ENCODE measurements at places on chromosomes 12 and 14.

GRCh38 chr12:124437617-124438436 is 129.6 kb downstream of the NCOR2 start:
- no peak for DNase-seq

GRCh38 chr14:31510222-31510621 is 22.4 kb upstream of the GPR33 start:
- DNase-seq: no peak

DNA sequence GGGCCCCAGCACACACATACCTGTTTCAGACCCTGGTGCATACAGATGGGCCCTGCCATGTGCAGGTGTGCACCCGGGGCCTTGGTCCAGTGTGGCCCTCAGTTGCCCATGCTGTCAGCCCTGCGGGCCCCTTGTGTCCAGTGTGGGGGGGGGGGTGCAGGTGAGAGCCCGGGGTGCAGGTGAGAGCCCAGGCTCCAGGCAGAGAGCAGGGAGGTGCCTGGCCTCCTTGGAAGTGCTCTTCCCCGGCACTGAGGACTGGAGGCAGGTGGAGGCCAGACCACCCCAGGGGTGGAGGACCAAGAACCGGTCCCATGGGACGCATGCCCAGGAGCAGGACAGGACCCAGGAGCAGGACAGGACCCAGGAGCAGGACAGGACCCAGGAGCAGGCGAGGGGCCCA is 40.9 kb downstream of the FBRSL1 start:
- DNase-seq: no peak

- no peak for DNase-seq
These were observed 29.4 kb downstream of the PARP2 start for GRCh38 chr14:20372796-20373195.

DNA sequence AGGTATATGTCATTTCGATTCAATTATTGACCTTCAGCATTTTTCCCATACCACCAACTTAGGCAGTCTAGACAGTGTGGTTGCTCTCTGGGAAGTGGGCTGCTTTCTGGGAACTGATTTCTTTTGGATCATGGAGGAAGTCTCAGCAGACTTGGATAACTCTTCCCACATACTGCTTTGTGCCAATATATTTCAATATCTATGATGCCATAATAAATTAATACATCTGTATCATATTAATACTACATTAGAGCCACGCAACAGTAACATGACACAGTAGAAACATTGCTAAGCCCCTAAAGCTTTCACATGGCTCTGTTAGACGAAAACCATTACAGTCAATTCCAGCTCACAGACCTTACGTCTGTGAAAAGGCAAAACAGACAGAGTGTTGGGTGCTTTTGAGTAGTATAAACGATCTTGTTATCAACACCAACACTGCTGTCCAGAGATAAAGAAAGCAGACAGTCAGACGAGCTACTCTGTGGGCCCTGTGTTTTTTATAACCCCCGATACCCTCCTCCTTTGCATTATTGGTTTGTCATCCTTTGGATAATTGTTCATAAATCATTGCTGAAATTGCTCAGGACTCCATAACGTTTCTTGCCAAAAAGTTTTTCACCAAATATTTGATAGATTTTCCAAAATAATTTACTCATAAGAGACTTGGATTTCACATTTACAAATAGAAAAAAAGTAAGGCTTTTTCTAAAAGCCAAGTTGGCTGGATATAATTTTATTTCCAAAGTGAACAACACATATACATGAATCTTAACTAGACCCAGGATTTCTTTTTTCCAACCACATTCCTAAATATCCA is 439.7 kb downstream of the ADAMTS20 start:
- no peak for DNase-seq

GRCh38 chr14:33363682-33364081 is 425.0 kb downstream of the NPAS3 start:
- no peak for DNase-seq

DNA sequence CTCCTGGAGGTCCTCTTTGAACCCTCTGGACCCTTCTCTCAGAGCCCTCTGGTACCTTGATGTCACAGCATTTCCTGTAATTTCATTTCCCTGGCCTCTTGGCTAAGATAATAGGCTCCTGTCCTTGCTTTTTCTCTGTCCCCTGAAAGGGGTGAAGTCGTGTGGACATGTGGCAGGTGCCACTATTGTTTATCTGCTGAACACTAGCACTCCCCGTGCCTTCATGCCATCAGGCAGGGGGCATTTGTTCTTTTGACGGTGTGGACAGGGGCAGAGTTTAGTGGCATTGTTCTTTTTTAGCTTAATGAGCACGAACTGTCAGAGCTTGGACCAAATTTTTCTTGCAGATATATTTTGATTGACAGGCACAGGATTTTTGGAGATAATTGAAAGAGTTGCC is 166.0 kb downstream of the RGS6 start:
- DNase-seq: no peak

DNA sequence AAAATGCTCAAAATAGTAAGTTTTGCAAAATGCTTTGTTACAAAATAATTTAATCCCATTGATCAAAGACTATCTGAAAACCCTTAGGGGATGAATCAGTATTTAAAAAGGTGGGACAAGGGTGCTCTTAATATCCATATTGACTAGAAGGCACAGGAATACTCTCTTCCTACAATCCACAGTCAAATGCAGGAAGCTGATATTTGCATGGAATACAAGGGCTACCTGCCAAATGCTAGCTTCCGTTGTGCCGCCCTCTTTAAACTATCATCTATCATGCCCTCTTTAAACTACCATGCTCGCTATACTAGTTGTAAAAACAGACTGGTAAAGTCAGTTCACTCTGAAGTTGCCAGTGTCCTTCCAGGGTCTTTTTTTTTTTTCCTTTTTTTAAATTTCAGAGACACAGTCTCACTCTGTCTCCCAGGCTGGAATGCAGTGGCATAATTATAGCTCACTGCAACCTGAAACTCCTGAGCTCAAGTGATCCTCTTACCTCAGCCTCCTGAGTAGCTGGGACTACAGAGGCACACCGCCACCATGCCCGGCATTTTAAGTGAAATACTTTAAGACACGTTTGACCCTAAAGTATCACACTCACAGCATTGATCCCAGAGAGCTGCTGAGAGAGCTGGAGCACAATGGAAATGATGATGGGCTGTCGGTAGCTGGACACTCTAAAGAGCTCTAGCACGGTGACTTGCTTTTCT is 6.7 kb downstream of the SLC2A3 start:
- no peak for DNase-seq

DNA sequence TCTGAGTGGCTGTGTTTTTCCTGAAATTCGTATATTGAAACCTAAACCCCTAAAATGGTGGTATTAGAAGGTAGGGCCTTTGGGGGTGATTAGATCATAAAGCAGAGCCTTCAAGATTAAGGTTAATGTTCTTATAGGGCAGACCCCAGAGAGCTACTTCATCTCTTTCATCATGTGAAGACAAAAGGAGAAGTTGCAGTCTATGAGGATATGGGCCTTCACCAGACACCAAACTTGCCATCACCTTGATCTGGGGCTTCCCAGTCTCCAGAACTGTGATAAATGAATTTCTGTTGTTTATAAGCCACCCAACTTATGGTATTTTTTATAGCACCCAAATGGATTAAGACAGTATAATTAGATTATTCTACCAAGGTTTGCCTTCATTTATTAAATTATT is 275.0 kb upstream of the ATP2B1 start:
- DNase-seq: no peak

GRCh38 chr12:52298677-52299190 is 7.4 kb upstream of the KRT81 start:
- no peak for DNase-seq

- DNase-seq: no peak
These were observed 91.7 kb downstream of the TMX1 start for GRCh38 chr14:51331486-51332367.

DNA sequence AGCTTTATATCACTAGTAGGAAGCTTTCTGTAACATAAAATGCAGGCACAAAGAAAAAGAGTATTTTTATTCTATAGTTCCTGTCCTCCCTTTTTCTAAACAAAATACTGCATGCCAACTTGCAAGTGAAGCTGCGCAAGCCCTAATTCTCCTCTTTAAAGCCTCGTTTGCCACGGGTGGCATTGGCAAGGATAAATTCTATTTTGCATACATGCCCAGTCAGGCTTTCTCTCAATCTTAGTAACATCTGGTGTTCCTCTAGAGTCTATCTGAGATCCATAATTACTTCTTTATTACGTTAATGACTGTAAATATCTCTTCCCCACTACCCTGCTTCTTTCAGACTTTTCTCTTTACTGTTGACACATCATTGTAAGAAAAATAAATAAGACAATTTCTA is 97.1 kb upstream of the DAAM1 start:
- DNase-seq: no peak

GRCh38 chr12:113082486-113083148 is 26.1 kb downstream of the DTX1 start:
- DNase-seq: no peak

- DNase-seq: no peak
These were observed 30.9 kb downstream of the CCDC92 start for GRCh38 chr12:123941624-123942237.

DNA sequence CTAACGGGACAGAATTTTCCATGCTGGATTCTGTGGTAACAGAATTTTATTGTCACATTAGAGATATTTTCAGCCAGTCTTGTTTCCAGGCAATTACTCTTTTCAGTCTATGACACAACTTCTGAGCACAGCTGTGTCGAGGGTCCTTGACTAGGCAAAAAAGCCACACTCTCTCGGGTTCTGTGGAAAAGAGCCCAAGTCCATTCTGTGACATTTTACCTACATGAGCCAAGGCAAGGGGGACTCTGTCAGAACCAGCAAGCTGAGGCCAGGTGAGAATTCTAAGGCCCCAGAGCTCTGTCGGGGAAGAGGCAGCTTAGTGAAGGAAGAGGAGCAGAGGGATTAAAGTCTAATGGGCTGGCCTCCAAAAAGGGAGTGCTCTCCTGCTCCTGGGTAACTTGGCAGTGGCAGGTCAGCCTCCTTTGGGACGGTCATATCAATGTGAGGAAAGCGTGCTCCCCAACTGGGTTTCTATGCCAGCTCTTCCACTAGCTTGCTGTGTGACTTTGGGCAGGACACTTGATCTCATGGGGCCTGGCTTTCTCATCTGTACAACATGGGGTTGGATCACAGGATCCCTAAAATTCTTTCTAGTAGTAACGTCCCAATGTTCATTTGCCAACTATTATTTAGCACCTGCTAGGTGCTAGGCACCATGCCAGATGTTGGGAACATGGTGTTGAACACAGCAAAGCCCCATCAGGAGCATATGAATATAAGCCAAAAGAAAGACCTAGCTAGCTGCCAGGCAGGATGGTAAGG is 16.0 kb upstream of the RIC8B start:
- DNase-seq: no peak

DNA sequence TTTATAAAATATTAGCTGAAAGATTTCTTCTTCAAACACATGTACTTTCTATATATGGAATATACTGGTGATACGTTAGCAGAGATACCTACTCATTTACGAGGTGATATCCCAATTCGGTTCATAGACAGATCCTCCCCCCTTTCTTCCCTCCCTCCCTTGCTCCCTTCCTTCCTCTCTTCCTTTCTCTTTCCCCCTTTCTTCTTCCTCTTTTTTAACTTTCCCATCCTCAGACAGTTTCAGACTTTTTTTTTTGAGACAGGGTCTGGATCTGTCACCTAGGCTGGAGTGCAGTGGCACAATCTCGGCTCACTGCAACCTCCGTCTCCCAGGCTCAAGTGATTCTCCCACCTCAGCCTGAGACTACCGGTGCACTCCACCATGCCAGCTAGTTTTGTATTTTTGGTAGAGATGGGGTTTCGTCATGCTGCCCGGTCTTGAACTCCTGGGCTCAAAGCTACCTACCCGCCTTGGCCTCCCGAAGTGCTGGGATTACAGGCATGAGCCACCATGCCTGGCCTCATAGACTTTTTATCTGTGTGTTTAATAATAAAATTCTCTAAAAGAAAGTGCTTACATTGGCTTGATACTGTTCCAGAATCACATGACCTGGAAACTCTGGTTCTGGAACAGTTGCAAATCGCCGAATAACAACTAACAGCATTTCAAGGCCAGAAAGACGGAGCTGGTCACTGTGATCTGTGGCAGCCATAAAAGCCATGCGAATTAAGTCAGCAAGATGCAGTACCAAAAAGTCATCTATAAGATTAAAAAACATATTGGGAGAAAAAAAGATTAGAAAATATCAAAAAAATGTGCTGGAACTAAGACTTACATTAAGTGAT is 99.2 kb downstream of the HEATR5A start:
- no peak for DNase-seq

GRCh38 chr12:92216092-92216491 is 70.4 kb upstream of the BTG1 start:
- DNase-seq: no peak

- no peak for DNase-seq
These were observed 50.6 kb downstream of the SCAF11 start for GRCh38 chr12:45939759-45940158.

DNA sequence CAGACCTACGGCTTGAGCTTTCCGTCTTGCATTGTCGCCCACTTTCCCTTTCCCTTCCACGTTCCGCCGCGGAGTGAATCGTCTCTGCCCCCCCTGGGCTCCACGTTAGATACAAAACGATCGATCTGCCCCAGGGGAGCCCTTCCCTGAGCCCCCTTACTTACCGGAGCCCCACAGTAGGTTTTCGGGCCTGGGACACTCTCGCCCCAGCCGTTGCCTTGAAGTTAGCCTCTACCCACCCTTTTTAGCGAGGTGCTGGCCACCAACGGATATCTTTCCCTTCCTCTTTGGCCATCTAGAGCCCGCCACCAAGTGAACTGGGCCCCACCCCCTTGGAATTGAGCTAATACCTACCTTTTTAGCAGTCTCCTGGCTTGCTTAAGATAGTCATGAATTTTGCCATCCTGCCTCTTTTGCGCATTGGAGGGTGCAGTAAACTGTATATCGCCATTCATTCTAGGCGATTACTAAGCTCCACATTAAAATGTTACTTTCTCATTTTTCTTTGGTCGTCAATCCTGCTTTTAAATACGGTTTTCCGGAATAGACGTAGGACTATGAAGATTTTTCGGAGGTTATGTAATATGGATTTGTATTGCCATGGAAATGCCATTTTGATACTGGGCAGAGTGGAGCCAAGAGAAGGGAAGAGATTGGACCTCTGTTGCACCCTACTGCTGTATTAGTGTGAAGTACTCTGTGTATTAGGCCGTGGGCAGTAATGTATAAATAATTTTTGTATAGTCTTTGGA is 764 bp downstream of the RBM25 start:
- DNase-seq: no peak

GRCh38 chr14:82528016-82528415 is 994.4 kb upstream of the SEL1L start:
- DNase-seq: no peak

DNA sequence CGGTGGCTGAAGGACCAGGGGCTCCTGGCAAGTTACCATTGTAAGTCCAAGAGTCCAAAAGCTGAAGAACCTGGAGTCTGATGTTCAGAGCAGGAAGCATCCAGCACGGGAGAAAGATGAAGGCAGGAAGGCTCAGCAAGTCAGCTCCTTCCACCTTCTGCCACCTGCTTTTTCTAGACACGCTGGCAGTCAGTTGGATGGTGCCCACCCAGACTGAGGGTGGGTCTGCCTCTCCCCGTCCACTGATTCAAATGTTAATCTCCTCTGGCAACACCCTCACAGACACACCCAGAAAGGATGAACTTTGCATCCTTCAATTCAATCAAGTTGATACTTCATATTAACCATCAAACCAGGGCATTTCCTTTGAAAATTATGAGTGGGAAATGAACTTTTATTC is 1272.4 kb upstream of the TMEM132C start:
- no peak for DNase-seq

All from stimulated activated CD8-positive, alpha-beta memory T cell treated with anti-CD3 and anti-CD28 coated beads, Interleukin-15, amount 100 ng/mL, for 24 hours (primary cell).